ENCODE measurements at places on chromosomes 6 and 20. TPM values are rescaled to one million over a fixed set of nuclear protein-coding genes. Genes with fewer than 3 reads are reported as not detected.

HMGCLL1 gene
- not detected for total RNA-seq

ACSS1 gene
- 17.9 TPM for total RNA-seq

NINL gene
- 24.8 TPM for total RNA-seq

TPD52L1 gene
- total RNA-seq: 0.29 TPM

LY6G6C gene
- total RNA-seq: 0.35 TPM

GJA1 gene
- 235 TPM for total RNA-seq

GLYATL3 gene
- not detected for total RNA-seq

HSD17B8 gene
- 4.0 TPM for total RNA-seq

KCNB1 gene
- not detected for total RNA-seq

SIRPB2 gene
- total RNA-seq: 9.5 TPM

IL17A gene
- total RNA-seq: not detected

PRDM13 gene
- total RNA-seq: not detected

ADAT2 gene
- 11.3 TPM for total RNA-seq

BMP2 gene
- 11.1 TPM for total RNA-seq

DEFB132 gene
- not detected for total RNA-seq

DCDC2 gene
- not detected for total RNA-seq

ZNF831 gene
- total RNA-seq: not detected

WFDC10B gene
- total RNA-seq: not detected

ADGB gene
- not detected for total RNA-seq

TCF21 gene
- not detected for total RNA-seq

C4B gene
- 6.5 TPM for total RNA-seq

OPN5 gene
- total RNA-seq: not detected

CAPN11 gene
- total RNA-seq: 1.8 TPM

TGM3 gene
- total RNA-seq: not detected

Measured in endothelial cell of umbilical vein (primary cell).